ENCODE measurements at places on chromosomes 6 and 20.
A peak's percentile ranks its signal among the peaks of the same experiment; 100 is the strongest.

DNA sequence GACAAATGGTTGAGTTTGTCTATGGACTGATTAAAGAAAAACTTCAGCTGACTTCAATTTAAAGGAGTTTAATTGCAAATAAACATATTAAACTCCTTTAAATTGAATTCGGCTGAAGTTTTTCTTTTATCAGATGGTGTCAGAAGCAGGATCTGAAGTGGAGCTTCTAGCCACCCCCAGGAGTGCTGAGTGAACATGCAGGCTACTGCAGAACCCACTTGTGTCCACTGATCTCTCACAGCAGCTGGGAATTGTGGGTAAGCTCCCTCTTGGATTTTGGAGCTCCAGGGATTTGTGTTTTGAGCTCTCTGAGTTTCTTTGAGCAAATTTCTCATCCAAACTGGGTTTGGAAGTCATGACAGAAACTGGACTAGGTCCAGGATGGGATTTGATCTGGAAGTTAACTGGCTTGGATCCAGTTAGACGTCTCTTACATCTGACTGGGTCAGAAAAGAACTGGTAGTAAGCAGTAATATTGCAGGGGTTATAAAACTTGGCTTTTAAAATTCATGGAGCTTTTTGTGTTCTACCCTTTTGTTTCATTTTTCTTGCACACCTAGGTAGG, 95.8 kb upstream of the UST start:
- DNase-seq = no peak

GRCh38 chr20:5919626-5920544, 30.4 kb downstream of the TRMT6 start:
- DNase-seq = peak; percentile 31

GRCh38 chr20:43843096-43843964, 71.3 kb upstream of the TOX2 start:
- no peak for DNase-seq

- no peak for DNase-seq
These were observed 9.9 kb downstream of the KIAA1755 start for GRCh38 chr20:38250609-38251008.

DNA sequence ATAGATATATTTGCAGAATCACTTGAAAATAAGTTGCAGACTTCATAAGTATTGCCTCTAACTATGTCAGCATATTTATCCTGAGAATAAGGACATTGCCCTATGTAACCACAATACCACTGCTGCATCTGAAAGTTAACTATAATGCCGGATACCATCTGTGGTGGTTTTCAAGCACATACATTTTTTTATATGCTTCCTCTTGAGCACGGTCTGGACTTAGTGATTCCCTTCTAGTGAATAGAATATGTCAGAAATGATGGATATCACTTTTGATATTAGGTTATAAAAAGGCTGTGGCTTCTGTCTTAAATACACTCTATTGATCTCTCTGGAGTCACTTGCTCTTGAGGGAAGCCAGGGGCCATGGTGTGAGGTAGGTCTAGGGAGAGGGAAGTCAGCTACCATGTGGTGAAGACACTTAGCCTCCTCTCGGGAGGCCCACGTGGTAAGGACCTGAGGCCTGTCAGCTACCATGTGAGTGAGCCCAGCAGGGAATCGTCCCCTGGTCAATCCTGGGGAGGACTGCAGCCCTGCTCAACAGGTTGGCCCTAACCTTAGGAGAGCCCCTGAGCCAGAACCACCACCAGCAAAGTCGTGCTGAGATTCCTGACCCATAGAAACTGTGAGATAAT, 57.5 kb downstream of the CCDC170 start:
- no peak for DNase-seq

DNA sequence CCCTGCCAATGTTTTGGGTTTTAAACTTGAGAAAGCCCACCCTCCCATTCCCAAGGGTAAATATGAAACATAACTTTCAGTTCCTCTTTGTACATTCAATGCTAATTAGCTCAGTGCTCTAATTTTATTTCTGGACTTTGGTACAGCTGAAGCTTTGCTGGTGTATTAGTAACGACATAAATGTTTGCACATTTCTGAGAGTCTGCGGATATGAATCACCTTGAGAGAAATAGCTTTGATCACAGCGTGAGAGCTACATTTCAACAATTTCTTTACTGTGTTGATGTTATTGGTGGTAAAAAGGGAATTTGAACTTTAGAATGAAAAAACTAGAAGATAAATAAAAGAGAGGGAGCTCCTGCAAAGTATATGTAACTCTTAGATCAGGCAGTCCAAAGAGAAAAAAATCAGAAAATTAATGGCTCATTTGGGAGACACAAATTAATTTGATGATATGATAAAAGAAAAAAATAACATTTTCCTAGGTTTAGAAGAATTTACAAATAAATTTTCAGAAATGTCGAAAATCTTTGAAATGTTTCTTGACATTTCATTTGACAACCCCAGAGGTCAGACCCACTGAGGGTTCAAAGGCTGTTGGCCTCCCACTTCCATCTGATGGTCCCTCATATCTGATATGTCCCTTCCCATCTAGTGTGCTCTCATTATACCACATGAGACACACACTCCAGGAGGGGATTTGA, 38.5 kb upstream of the CAP2 start:
- no peak for DNase-seq

GRCh38 chr6:57013521-57013926, 33.0 kb upstream of the KIAA1586 start:
- no peak for DNase-seq

DNA sequence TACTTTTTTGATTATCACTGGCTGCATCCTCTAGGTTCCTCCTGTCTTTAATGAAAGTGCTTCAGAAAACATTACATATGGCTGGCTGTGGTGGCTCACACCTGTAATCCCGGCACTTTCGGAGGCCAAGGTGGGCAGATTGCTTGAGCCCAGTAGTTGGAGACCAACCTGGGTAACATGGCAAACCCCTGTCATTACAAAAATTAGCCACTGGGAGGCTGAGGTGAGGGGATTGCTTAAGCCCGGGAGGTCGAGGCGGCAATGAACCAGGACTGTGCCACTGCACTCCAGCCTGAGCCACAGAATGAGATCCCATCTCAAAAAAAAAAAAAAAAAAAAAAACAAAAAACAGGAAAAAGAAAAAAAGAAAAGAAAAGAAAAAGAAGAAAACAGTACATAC, 35.3 kb downstream of the BEND3 start:
- DNase-seq = no peak

DNA sequence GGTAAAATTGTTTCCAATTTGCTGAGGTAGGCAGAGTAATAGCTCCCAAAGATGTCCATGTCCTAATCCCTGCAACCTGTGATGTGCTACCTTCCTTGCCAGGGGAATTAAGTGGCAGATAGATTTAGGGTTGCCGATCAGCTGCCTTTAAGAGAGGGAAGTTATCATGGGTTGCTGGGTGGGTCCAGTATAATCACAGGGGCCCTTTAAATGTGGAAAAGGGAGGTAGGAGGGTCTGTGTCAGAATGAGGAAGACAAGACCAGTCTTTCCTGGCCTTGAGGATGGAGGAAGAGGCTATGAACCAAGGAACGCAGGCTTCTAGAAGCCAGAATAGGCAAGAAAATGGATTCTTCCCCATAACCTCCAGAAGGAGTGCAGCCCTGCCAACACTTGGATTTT, 50.7 kb downstream of the CTCFL start:
- no peak for DNase-seq

DNA sequence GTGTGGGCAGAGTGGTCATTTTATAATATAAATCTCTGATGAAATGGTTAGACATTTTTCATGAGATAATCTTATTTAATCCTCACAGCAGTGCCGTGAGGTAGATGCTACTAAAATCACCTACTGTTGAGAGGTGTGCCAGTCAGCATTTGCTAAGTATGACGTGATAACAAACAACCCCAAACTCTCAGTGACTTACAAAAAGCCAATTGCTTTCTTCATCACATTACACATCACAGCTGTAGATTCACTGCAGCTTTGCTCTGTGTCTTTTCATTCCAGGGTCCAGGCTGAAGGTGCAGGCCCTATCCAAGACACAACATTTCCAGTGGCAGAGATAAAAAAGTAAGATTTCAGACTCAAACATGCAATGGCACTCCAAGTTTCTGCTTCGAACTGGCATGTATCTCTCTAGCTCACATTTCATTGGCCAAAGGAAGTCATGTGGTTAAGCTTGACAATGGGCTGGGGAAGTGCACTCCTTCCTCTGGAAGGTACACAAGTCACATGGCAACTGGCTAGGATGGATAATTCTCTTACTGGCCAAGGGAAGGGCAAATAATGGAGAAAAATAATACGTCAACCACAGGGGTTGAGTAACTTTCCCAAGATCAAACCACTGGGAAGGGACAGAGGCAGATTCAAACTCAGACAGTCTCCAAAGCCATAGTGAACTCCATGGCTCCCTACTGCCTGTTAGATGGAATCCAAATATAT, 69.5 kb upstream of the EPB41L1 start:
- DNase-seq = no peak

DNA sequence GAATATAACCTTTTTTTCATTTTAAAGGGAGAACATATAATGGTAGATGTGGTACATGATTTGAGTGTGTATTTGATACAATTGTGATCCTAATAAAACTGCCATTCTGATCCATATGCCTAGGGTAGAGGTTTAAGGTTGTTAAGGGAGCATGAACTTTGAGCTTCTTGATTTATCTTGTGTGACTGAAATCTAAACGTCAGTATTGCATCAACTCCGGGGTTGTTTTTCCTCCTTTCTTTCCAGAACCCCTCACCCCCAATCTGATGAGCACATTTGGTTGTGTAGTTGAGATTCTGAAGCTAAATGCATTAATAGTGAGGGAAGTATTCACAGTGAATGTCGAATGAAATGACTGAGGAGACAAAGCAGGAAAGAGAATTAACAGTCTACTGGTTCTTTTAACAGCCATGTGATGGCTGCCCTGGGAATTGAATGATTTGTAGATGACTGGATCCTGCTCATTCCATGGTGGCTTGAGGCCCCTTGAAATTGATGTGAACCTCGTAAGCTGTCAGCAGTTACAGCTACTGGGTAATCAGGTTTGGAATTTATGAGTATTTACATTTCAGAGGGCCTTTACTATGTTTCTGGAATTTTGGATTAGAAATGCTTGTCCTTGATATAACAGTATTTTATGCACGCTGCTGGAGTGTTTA, 44.8 kb downstream of the FARS2 start:
- no peak for DNase-seq

DNA sequence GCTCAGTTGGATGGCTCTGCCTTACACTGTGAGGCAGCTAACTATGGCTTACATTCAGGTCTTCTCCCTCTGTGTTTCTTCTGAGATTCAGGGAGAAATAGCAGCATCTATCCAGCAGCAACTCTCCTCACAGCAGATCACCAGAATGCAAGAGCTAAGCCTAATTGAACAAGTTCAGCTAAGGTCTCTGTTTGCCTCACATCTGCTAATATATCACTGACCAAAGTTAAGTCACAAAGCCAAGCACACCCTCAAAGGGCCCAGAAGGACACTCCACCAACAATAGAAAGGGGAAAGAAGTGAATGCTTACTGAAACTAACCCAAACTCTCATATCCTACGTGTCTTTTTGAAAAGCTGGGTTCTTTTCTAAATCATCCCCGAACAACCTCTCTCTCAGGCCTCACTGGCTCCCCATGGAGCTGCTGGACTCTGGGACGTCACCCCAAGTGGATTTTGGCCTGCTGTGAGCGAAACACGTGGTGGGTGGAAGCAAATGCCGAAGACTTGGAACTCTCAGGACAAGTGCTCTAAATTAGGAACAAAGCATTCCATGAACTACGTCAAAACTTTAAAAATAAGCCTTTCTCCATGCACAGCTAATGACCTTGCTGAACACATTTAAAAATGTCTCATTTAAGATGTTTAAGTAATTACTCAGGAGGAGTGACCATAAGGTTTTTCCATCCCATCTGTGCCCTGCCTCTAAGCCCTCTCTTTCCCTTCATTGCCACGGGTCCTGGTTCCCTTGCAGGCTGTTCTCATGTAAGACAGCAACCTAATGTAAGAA, 167.5 kb upstream of the PLCB4 start:
- no peak for DNase-seq
